ENCODE measurements at places on chromosomes 5 and 9.

DNA sequence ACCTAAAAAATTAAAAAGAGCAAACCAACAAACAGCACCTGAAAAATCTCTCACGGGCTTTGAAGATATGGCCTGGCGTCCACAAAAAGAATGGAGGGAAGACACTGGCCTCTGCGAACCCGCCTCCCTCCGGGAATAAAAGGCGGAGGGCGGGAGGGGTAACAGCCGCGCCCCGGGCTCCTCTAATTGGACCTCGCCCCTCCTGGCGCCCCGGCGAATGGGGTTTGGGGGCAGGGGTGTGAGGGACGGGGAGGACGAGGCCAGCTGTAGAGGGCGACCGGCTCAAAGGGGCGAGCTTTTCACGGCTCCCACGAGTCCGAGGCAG lies 753 bp downstream of the FANCC start:
- no peak for DNase-seq

GRCh38 chr9:19940811-19941535 lies 152.1 kb upstream of the SLC24A2 start:
- DNase-seq, result no peak

DNA sequence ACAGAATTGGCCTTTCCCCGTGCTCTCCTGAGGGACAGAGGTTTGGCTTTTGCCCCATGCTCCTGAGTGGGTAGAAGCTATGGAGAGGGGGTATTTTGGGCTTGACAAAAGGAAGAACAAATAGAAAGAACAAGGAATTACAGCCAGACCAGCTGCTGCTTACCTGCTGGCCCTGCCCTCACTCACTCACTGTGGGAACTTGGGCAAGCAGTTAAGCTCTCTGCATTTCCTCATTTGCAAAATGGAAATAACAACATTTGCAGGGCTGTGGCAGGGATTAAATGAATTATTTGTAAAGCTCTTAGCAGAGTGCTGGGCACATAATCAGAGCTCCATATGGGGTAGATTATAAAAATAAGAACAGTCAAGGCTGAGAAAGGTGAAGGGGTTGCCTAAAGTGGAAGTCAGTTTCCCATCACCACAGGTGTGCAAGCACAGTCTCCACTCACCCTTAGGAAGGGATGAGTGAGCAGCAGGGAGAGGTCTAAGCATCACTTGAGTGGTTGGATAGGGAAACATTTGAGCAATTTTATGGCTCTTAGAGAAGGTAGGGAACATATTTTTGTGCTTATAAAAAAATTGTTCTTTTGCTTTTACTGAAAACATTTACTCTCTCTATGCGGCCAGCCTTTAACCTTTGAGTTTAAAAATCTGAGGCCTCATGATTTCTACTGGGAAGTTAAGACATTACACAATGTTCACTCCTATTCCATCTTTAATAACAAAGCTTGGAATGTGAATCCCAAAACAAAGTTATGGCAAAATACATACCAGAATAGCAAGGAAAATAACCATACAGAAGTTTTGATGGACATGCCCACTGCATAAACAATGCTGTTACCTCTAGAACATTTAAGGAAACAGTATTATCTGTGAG lies 42.8 kb upstream of the LHFPL2 start:
- no peak for DNase-seq

DNA sequence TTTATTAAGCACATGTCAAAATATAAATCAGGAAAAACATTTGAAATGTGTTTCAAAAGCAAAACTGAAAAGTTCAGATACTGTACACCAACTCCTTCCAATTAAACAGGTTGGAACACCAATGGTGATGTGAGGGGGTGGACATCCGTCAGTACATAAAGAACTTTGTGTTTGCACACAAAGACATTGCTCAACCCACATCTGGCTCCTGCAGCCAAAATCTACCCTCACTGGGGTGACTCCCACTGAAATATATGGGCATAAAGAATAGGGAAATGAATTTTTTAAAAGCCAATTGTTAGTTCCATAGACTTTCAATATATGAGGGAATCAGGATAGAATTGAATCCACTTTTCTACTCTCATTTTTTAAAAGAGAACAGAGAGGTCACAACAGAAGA lies 63.9 kb downstream of the MEGF9 start:
- no peak for DNase-seq

- DNase-seq, result no peak
Measured at GRCh38 chr9:4615251-4615650, 46.8 kb upstream of the PLPP6 start.

- DNase-seq, result no peak
Measured at GRCh38 chr9:35649431-35650340, 1.0 kb downstream of the SIT1 start.

DNA sequence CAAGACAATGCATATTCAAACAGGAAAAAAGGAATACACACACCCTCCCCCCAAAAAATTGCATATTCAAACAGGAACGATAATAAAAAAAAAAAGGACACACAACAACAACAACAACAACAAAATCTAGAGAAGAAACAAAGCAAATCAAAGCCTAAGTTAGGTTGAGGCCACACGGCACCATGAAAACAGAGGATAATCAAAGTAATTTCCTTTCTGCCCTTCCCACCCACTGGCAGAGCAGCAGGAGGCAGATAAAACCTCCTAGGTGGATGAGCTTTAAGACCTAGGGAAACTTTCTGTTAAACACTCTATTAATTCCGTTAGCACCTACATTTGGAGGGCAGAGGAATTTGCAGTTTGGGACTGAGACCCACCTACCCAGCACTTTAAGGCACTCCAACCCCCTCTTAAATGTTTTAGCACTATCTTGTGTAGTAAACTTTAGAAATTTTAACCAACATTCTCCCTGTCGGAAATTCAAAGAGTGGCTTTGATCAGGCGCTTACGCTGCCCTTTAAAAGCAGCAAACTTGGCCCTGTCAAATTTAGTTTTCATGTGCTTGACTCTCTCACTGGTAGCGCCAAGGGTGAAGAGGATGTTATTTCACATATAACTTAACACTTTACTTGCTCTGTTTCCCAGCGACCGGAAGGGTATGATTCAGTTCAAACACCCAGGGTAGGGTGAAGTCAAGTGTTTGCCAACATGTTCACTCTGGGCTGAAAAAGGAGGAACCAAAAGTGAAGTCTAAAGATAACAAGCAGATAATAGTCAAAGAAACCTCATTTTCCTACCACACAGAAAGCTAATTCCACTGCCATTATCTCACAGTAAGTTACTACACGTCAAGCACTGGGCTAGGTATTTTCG lies 9.2 kb downstream of the ENC1 start:
- no peak for DNase-seq

DNA sequence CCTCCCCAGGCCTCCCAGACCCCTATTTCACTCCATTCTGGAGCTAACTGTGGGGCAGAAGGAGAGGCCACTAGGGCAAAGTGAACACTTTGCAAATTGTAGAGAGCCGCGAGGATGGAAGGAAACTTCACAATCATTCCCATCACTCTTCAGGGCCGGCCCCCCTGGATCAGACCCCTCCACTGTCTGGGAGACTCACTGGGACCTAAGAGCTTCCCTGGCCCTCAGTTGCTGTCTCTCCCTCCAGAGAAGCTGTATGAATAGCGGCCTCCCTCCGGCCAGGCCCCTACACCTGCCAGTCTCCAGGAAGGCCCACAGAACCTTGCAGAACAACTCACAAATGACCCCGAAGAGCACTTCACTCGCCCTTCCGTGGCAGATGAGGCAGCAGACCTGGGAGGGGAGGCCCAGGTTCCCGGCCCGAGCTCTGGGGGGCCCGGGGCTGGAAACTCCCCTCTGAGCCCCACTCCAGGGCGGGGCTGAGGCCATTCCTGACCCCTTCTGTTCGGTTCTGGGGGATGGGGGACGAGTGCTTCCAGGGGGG lies 141.9 kb upstream of the IER5L start:
- no peak for DNase-seq

DNA sequence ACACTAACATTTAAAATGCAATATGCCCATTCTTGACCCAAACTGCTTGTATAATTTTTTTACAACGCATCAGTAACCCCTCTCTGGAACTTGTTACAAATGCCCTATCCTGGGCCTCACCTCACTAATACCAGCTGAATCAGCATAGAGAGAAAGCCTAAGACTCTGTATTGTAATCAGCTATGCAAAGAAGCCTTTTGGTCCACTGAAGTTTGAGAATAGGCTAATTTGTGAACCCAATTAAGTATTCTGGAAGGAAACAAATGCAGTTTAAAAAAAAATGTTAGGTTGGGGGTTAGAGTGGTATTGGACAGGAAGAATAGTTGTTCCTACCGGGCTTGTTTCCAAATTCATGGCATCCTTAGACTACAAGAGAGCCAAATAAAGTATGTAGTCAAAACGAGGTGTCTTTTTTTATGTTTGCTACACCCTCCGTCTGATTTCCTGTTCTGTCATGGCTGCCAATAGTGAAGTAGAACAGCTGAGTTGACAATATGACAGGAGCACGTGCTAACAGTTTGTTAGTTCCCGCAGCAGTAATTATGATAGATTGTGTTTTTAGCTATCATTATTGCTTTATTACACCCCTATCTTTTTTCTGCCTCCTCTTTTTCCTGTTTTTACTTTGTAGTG lies 1048.7 kb upstream of the NUDT12 start:
- DNase-seq, result no peak

GRCh38 chr9:105204416-105204815 lies 40.0 kb upstream of the SLC44A1 start:
- no peak for DNase-seq

GRCh38 chr9:69945671-69946141 lies 97.9 kb upstream of the MAMDC2 start:
- DNase-seq, result no peak

- DNase-seq, result no peak
Measured at GRCh38 chr9:133609311-133610098, at the start of gene FAM163B. FAM163B (minus strand) TSS chr9:133609389; CDS start chr9:133580223, 29,166 bp downstream.

GRCh38 chr9:37283730-37284325 lies 138.7 kb upstream of the GRHPR start:
- no peak for DNase-seq

- DNase-seq, result no peak
Measured at GRCh38 chr9:135692410-135692809, 6.9 kb downstream of the SOHLH1 start.

DNA sequence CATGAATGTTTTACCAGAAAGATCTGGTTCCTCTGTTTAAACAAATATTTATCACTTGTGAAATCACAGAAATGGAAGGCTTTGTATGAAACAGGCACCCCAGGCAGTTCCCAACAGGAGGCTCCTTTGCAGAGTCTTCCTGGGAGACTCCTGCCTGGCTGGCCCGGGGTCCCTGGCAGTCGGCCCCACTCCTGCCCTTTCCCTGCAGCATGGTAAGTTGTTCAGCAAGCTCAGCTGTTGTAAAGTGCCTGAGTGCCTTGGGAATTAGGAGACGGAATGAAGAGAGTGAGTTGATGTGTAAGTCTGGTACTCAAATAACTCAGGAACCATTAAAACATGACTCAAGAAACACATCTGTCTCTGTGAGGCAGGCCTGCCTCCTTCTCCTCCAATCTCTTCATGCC lies 17.5 kb upstream of the LHFPL2 start:
- no peak for DNase-seq

GRCh38 chr9:17795744-17796143 lies 216.9 kb downstream of the SH3GL2 start:
- DNase-seq, result no peak

- no peak for DNase-seq
Measured at GRCh38 chr5:84480873-84481637, 96.4 kb upstream of the EDIL3 start.

DNA sequence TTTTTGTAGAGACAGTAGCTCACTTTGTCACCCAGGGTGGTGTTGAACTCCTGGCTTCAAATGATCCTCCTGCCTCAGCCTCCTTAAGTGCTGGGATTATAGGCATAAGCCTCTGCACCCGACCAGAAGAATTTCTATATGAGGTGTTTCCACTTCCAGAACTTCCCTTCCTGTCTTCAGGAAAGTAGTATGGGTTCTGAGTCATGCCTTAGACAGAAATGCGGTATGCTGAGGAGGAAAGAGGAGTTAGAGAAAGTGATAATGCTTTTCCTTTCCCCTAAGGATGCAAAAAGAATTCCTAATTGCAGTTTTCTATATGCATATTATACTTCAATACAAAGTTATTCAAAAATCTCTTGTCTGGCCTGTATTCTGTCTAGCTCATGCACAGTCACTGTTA lies 16.4 kb upstream of the ADAMTSL1 start:
- DNase-seq, result no peak

DNA sequence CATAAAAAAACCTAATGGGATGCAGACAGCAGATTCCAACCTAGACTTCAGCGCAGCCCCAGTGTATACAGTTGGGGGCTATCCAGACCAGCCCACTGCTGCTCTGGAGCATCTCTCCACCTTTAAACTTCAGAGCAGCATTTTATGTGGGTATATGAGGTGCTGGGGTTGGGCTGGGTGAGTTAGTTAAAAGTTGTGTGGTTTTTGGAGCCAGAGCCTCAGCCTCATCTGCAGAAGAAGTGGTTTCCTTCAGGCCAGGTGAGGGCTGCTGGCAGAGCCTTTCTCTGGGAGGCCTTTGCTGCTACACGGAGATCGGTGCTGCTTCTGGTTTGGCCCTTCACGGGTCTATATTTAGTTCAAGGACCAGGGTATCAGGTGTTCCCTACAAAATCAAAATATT lies 228.3 kb downstream of the PDZD2 start:
- DNase-seq, result no peak

GRCh38 chr9:10930081-10930480 lies 317.3 kb upstream of the PTPRD start:
- no peak for DNase-seq

- no peak for DNase-seq
Measured at GRCh38 chr9:98043915-98044314, 12.6 kb upstream of the NANS start.

DNA sequence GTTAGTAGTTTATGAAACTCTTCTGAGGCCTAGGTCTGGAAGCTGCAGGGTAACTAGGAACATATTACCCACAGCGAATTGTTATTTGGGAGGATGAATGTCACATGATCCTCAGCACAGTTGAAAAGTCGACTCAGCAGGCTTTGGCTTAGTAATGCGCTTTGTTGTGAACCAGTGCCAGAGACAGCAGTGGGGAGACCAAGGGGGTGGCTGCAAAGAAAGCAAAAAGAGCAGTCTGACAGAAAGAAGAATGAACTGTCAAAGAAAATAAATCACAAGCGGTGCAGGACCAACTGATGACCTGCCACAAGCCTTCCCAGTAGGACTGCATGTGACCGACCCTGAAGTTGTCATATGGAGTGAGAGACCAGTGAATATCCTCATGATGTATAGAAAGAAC lies 170.0 kb downstream of the CCDC171 start:
- no peak for DNase-seq

GRCh38 chr5:35754481-35754880 lies 102.2 kb upstream of the IL7R start:
- no peak for DNase-seq

- DNase-seq, result no peak
Measured at GRCh38 chr5:148816357-148816756, 10.1 kb upstream of the ADRB2 start.

DNA sequence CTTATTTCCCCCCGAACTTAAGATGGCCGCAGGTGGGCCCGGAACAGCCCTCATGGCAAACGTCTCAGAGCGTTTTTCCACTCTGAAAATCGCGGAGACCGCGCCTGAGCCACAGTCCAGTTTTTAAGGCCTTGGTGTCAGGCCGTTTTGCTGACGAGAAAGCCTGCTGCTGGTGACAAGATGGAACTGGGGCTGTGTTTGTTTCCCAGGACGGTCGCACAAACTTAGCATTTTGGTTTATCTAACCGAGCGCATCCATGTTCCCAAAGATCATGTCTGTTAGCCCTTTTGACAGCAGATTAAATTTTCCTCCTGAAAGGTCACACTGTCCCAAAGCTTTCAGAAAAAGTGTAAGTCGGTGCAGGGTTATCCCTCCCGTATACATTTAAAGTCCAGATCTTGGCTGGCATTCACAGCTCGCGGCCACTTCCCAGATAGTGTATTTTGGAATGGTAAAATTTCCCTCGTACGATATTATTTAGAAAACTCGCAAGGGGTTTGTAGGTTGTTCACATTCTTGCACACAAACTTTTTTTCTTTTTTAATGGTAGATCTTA lies 812 bp downstream of the SREK1 start:
- no peak for DNase-seq
